Temporal lobe (tissue), 4 donors: ENCODE measurements at places on chromosomes 12 and 14. TPM values are rescaled to one million over a fixed set of nuclear protein-coding genes. Genes with fewer than 3 reads are reported as not detected.

Gene IFNG-AS1
- not detected for total RNA-seq

Gene CCDC77
- total RNA-seq = 18.7 TPM

Gene MTA1
- 48.9 TPM for total RNA-seq

Gene TRIM9
- 44.5 TPM for total RNA-seq

Gene PRKAB1
- total RNA-seq = 14.0 TPM

Gene LALBA
- not detected for total RNA-seq

Gene LRRK2
- total RNA-seq = 7.6 TPM

Gene LTBR
- total RNA-seq = 0.98 TPM

Gene MOAP1
- 63.2 TPM for total RNA-seq

Gene TAS2R30
- 10.1 TPM for total RNA-seq

Gene OR2AP1
- total RNA-seq = not detected

Gene CABP1
- 1.5 TPM for total RNA-seq

Gene MANSC1
- total RNA-seq = 2.5 TPM
